ENCODE measurements at places on chromosomes 16 and 17.

GRCh38 chr16:64311241-64311640 is 810.6 kb downstream of the CDH11 start:
- DNase-seq: no peak

GRCh38 chr17:79811011-79811867 is 14.4 kb upstream of the CBX8 start:
- DNase-seq: peak; percentile 87

DNA sequence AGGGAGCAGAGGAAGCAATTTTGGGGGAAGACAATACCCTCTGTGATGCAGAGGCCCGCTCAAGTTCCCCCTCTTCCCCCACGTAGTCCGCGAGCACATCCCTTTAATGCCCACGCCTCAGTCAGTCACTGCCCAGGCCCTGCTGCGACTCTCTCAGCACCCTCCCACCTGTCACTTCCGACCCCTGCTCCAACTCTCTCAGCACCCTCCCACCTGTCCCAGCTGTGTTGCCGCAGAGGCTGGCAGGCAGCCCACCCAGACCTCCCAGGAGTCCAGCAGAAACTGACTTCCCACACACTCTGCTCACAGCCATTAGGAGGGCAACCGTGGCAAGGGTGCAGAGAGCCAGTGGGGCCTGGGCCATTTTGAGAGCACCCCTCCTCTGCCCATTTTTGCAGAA is 92.7 kb downstream of the WSCD1 start:
- DNase-seq: peak; percentile 12

- peak; percentile 86 for DNase-seq
Measured at GRCh38 chr16:64381979-64382378, 739.9 kb downstream of the CDH11 start.

DNA sequence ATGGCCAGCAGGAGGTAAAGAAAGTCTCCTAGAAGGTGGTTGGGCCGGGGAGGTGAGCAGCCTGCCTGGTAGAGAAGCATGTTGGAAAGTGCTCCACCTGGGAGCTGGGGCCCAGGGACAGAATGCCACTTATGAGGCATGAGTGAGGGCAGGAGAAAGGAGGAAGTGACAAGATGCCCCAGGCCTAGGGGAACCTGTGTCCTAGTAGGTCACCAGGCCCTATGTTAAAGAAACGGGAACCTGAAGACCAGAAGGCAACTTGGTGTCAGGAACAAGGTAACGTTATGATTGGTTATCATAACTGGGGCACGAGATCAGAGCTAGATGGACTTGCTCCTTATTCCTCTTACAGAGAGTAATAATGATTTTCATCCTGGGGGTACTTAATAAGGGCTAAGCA is 34.3 kb downstream of the PITPNC1 start:
- no peak for DNase-seq

DNA sequence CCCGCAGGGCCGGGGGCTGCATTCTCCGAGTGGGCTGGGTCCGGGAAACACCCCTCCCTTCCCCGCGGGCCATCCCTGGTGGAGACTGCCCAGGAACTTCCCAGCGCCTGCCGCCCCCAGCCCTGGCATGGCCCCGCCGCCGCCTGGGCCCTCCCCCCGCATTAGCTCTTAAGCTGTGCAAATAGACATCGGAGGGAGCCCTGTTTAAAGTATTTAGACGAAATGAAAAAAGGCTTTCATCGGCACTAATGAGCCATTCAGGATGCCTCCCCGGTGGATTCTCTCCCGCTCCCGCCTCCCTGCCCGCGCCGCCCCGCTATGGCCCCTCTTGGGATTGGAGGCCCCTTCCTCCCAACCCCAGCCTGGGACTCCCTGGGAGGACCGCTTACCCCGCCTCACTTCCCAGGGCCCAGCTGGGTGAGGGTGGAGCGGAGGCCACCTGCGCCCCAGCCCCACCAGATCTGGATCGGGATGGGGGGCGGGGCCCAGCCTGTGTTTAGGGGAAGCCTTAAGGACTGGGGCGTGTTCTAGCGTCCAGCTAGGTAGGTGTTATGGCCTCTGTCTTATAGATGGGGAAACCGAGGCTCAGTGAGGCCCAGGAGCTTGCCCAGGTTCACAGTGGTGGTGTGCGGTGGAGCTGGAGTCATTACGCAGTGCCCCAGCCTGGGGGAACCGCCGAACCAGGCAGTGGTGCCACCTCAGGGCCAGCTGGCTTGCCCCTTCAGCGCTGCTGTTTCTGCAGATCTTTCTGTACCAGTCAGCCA is 19.7 kb downstream of the SEZ6 start:
- DNase-seq: no peak

- peak; percentile 39 for DNase-seq
Measured at GRCh38 chr17:40598619-40599467, 33.6 kb upstream of the CCR7 start.
